ENCODE measurements at places on chromosomes 3 and 15. TPM values are rescaled to one million over a fixed set of nuclear protein-coding genes. Genes with fewer than 3 reads are reported as not detected.

DNA sequence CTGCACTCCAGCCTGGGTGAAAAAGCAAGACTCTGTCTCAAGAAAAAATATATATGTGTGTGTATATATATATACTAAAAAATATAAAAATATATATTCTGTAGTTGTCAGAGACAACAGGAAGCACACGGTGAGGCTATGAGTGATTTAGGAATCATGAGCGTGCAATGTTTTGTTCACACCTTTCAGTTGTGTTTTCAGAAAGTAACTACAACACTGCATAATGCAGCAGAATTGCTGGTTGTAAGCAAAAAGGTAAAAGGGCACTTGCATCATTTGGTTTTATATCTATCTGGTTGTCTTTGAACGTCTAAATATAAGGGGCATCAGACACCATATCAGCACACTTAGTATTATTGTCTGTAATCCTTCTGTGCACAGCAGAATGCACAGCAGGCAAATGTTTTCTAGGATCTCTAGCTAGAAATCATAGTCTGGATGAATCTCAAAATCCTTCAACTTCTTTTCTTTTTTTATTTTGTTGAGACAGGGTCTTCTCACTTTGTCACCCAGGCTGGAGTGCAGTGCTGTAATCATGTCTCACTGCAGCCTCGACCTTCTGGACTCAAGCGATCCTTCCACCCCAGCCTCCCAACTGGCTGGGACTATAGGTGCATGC, 44.8 kb downstream of the CCR3 start:
- no peaks in the 10 kb centered on the region for H3K4me1 ChIP-seq
- no peaks in the 10 kb centered on the region for H3K36me3 ChIP-seq
- no peaks in the 10 kb centered on the region for H3K27me3 ChIP-seq
- no peak for DNase-seq

DNA sequence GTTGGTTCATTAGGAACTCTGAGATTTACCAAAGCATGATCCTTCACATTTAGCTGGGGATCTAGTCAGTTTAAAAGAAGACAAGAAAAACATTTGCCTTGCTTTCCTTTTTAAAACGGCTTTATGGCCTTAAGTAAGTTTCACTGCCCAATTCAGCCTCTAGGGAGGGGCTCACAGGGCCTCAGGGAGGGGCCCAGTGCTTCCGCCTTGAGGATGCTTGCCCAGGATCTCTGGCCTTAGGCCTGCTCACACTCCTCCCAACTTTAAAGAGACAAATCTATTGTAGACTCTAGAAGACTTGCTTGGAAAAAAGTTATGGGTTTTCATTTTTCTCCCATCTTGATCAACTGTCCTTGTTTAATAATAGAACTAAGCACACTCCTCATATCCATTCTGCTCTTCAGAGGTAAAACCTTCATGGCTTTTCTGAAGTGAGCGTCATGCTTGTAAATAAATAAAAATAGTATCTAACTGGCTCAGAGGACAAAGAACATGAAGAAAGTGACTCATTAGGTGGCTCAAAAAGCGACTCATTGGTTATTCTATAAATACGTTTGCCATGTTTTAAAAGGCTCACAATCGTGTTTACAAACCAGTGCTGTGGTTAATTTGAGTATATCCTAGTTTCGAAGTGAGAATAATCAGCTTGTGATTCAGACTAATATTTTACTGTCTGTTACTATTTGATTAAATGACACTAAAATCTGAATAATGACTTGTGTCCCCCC, 13.7 kb downstream of the PDHB start:
- peaks cover 8% of the 10 kb centered on the region for H3K4me1 ChIP-seq
- H3K4me3 ChIP-seq: no peak overlapping the region
- peaks cover 23% of the 10 kb centered on the region for H3K36me3 ChIP-seq
- no peaks in the 10 kb centered on the region for H3K27me3 ChIP-seq
- no peak for DNase-seq

- no peaks in the 10 kb centered on the region for H3K27me3 ChIP-seq
- no peaks in the 10 kb centered on the region for H3K4me1 ChIP-seq
- H3K27ac ChIP-seq: no peak overlapping the region
- no peaks in the 10 kb centered on the region for H3K36me3 ChIP-seq
Measured at GRCh38 chr3:16467393-16467792, 46.1 kb downstream of the RFTN1 start.

DNA sequence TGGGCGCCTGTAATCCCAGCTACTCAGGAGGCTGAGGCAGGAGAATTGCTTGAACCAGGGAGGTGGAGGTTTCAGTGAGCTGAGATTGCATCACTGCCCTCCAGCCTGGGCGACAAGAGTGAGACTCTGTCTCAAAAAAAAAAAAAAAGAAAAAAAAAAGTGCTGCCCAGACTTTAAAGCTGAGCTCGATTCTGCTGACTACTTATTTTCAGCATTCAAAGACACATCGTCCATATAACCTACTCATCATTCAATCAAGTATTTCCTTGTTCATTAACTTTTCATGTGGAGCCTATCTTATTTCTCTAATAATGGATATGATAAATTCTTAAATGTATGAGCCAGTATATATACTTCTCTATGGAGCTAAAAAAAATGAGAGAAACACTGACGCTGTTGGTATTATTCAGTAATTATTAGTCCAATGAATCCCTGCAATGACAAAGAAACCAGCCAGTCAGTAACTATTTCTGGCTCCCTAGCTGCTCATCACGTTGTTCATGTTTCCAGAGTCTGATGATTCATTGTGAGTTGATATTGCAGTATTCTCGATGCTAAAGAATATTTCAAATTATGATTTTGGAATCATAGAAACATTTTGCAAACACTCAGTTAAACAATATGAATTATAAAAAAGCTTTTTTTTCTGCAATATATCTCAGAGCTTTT, 111.9 kb downstream of the RAP2B start:
- DNase-seq: no peak
- H3K4me1 ChIP-seq: no peaks in the 10 kb centered on the region
- H3K27me3 ChIP-seq: no peaks in the 10 kb centered on the region
- no peak overlapping the region for H3K4me3 ChIP-seq

GRCh38 chr15:70576696-70577095, 186.7 kb downstream of the UACA start:
- H3K36me3 ChIP-seq: no peaks in the 10 kb centered on the region
- H3K4me3 ChIP-seq: no peak overlapping the region
- no peak for DNase-seq
- H3K27me3 ChIP-seq: no peaks in the 10 kb centered on the region
- no peak overlapping the region for H3K27ac ChIP-seq
- no peaks in the 10 kb centered on the region for H3K4me1 ChIP-seq

GRCh38 chr3:37559461-37559860, 302.2 kb upstream of the CTDSPL start:
- H3K36me3 ChIP-seq: no peaks in the 10 kb centered on the region
- peak overlapping the region; percentile 54 for H3K27ac ChIP-seq
- H3K4me1 ChIP-seq: peaks cover 27% of the 10 kb centered on the region
- H3K27me3 ChIP-seq: no peaks in the 10 kb centered on the region

- no peak overlapping the region for H3K27ac ChIP-seq
- no peaks in the 10 kb centered on the region for H3K4me1 ChIP-seq
- DNase-seq: no peak
- no peak overlapping the region for H3K4me3 ChIP-seq
- H3K36me3 ChIP-seq: no peaks in the 10 kb centered on the region
- no peaks in the 10 kb centered on the region for H3K27me3 ChIP-seq
Measured at GRCh38 chr3:162437480-162437879, 940.9 kb downstream of the OTOL1 start.

DNA sequence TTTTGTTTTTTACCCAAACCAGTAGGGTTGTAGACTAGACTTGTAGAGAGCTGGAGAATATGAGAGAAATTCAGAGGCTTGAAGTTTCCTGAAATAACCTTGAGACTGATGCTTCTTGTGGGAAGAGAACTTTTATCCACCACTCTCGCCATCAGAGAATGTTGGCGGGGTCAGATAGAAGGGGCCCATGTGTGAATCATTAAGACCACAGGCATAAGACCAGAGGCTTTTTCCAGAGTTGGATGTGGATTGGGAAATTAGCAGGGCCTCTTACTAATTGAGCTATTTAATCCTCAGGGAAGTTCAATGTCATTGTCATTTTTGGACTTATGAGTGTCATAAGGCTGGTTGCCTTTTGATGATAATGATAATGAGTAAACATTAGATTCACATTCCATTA, 246.9 kb upstream of the THRB start:
- no peak overlapping the region for H3K27ac ChIP-seq
- no peaks in the 10 kb centered on the region for H3K36me3 ChIP-seq
- no peaks in the 10 kb centered on the region for H3K27me3 ChIP-seq
- DNase-seq: no peak
- H3K4me1 ChIP-seq: no peaks in the 10 kb centered on the region

DNA sequence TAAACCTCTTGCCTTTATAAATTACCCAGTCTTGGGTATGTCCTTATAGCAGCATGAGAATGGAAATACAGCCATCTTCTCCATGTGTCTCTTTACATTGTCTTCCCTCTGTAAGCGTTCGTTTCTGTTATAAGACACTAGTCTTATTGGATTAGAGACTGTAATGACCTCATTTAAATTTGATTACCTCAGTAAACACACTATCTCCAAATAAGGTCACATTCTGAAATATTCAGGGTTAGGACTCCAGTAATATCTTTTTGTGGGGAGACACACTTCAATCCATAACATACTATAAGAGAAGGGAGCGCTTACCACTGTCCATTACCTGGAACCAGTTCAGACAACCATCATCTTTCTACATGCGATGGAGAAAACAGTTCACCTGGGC, 34.3 kb upstream of the CD47 start:
- H3K27ac ChIP-seq: no peak overlapping the region
- H3K36me3 ChIP-seq: no peaks in the 10 kb centered on the region
- H3K4me3 ChIP-seq: no peak overlapping the region
- no peaks in the 10 kb centered on the region for H3K27me3 ChIP-seq

ATG3 gene
- 69.1 TPM for total RNA-seq

DNA sequence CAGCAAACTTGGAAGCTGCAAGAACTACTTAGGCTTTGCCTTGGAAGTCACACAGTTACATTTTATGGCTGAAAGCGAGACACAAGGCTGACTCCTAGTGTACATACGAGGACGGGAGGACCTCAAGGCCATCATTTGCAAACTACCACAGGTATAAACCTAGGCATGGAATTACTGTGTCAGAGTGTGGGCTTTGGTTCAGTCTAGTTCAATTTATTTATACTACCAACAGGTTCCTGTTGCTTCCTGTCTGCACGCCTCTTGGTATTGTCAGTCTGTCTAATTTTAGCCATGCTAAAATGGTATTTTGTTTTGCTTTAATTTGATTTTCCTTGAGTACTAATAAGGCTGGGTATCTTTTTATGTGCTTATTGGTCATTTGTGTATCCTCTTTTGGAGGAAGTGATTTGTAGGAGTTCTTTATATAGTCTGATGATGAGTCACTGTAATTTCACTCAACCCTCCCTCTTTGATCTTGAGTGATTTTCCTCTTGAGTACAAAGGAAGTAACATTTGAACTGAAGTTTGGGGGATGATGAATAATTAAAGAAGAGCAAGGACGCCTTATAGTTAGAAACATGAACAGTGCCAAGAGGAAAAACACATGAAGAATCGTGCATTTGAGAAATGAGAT, 8.2 kb downstream of the ANKRD34C start:
- H3K27ac ChIP-seq: no peak overlapping the region
- no peak overlapping the region for H3K4me3 ChIP-seq
- DNase-seq: no peak
- no peaks in the 10 kb centered on the region for H3K36me3 ChIP-seq

DNA sequence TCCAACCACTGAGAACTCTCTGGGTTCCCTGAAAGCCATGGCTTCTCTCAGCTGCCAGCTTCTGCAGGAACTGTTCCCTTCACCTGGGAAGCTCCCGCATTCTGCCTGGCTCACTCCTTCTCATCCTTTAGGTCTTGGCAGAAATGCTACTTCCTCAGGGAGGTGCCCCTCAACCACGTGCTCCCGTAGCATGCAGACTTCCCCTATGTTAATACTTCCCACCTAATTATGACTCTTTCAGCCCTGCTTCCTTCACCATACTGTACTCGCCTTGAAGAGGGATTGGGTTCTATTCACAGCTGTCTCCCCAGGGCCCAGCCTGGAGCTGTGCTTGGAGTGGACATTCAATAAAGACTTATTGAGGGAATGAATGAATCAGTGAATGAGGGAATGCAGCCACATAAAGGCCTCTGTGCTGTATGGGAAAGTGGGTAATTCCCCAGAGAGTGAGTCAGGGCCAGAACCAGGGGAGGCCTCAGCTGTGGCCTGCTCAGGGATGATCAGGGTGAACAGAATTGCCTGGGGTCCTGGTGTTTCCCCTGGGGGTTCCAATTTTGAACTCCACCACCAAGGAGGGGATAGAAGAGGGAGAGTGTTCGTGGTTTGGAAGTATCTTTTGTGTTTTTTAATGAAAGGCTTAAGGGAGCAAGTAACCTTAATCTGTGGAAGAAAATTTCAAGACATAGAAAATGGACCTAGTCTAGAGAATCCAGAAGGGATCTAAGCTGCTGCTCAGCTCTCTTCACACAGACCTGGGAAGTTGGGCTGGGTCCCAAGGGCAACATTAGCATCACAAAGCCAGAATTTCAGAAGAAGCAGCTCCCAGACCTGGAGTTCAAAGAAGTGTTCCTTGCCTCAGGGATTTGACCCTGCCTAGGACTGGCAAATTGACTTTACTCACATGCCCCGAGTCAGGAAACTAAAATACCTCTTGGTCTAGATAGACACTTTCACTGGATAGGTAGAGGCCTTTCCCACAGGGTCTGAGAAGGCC, 14.6 kb upstream of the FAM107A start:
- DNase-seq: no peak
- no peak overlapping the region for H3K27ac ChIP-seq
- H3K4me3 ChIP-seq: no peak overlapping the region
- peaks cover 2% of the 10 kb centered on the region for H3K27me3 ChIP-seq

DNA sequence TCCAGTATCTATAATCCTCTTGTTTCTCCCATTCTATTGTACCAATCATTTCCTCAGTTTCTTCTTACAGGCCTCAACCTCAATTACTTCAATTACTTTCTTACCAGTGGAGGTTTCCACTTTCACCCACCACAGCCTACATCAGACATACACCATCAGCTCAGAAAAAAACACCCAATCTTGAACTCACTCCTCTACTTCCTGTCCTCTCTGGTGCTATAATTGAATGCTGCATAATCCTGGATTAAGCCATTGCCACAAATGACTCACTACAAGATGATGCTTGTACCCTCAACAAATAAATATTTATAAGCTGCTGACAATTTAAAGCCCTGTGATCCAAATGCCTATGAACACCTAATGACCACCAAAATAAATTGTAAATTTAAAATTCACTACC, 18.5 kb downstream of the RYK start:
- H3K27me3 ChIP-seq: no peaks in the 10 kb centered on the region
- no peak overlapping the region for H3K4me3 ChIP-seq
- DNase-seq: no peak
- H3K4me1 ChIP-seq: peaks cover 72% of the 10 kb centered on the region

Data from adrenal gland (tissue), 19 donors.